DMS153 (cell line): ENCODE measurements at places on chromosomes 7 and 10.
A peak's percentile ranks its signal among the peaks of the same experiment; 100 is the strongest.

- peak; percentile 69 for DNase-seq
These were observed 1.1 kb downstream of the ZNF511 start for GRCh38 chr10:133309720-133310398.

- no peak for DNase-seq
These were observed 378 bp upstream of the INPP5F start for GRCh38 chr10:119725517-119725827.

GRCh38 chr7:47991270-47991669 lies 11.9 kb upstream of the HUS1 start:
- DNase-seq, result no peak

- DNase-seq, result no peak
These were observed 28.5 kb upstream of the LOXL4 start for GRCh38 chr10:98296524-98296923.

- DNase-seq, result no peak
These were observed 1184.8 kb downstream of the GATA3 start for GRCh38 chr10:9239298-9239697.
